ENCODE measurements at places on chromosomes 2 and 18.
A peak's percentile ranks its signal among the peaks of the same experiment; 100 is the strongest.

DNA sequence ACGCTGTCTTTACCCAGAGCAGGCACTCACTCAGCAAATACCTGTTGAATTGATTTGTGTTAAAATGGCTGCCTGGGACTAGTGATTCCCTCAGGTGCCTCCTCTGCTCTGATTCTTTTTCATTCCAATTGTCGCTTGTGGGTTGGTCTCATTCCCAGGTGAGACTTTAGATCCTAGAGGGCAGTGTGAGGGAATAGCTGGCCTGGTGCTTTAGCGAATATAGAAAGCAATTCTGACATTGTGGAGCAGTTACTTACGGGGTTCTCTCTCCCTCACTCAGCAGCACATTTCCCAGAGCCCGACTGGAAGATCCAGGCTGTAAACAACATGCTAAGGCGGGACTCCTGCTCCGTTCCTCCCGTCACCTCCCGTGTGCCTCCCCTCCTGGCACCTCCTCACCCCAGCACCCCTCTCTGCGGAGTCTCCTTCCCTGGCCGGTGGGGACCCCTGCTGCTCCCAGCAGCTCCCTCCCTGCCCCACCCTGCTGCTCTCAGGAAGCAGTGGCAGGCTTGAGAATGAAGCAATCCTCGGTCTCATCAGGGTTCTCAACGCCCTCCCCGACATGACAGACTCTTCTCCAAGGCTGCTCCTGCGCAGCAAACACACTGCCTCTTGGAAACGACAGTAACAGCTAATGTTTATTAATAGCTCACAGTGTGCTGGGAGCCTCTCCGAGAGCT, 26.9 kb downstream of the CELF4 start:
- DNase-seq, result no peak

DNA sequence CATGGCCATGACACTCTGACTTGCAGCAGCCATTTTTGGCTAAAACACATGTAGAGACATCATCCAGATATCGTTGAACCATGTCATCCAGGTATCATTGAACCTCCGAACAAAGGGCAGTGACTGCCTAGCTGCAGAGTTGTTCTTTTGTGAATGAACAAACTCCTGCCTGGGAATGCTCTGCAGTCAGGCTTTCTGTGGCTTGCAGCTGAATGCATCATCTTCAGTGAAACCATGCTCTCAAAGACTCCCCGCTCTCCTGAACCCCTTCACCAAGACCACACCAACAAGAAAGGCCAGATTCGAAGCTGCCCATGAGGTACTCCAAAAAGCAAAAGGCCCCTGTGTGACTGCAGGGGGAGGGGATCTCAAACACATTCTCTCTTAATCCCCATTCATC, 118.8 kb downstream of the ACTR3 start:
- DNase-seq, result no peak

DNA sequence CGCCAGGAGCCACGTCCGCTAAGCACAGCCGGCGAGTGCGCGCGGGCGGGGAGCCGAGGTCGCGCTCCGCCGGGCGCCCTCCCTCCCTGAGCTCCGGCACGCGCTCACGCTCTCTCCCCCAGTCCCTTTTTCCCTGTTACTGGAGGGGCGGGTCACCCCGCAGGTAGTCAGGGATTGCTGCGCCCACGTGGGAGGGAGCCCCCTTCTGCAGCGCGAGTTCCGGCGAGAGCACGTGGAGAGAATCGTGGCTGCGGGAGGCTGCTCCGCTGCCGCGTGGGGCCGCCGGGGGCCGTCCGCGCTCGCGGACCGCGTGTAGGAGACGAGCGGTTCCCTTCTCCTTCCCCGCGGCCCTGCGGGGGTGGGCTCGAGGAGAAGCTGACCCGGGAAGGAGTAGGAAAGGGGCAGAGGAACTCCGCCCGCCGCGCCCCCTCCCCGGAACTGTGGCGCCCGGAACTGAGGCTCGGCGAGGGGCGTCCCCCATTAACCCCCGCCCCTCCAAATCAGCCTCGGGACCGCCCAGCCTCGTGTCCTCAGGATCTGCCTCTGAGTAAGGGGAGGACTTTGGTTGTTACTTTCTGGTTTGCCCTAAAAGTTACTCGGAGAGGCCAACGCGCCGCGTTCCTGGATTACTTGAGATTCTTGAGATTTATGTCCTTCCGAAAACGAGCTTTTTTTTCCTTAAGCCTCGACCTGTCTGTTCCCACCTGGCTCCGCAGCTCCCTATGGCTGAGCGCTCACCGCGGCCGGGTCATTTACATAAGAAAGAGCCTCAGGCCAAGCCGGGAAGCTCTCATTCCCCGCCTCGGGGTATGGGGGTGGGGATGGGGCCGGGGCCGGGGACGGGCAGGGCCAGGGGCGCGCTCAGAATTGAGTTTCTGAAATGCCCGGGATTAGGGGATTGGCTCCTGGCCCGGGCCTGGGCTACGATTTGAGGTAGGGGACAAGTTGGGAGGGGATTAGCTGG, 1.1 kb downstream of the HK2 start:
- peak; percentile 13 for DNase-seq

DNA sequence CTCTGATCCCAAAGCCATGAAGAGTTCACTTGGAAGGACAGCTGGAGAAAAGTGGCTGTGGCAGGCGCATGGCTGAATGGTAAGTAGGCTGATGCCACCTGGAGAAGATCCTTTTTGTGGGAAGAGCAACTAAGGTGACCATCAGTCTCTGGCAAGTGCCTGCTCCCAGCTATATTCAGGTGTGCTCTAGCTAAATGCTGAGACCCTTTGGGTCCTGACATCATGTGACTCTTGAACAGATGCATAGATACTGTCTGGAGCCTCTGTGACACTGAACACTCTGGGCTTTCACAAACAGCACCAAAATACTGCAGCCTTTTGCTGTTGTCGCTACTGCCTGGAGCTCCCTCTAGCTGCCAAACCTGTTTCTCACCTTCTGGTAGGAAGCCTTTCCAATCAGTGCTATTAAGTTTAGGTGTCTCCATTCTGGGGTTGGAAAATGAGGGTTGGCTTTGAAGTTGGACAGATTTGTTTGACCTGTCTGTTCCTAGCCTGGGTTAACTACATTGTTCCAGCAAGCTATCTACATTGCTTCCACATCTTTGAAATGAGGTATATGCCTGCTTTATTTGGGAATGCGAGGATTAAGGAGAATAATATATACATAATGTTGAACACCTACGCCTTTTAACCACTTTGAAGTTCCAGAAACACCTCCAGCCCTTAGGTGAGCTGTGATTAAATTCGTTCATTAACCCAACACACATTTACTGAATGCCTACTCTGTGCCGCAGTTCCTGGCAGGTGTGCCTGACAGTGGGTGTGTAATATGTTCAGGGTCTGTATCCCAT, 3.1 kb downstream of the EGR4 start:
- DNase-seq, result no peak

DNA sequence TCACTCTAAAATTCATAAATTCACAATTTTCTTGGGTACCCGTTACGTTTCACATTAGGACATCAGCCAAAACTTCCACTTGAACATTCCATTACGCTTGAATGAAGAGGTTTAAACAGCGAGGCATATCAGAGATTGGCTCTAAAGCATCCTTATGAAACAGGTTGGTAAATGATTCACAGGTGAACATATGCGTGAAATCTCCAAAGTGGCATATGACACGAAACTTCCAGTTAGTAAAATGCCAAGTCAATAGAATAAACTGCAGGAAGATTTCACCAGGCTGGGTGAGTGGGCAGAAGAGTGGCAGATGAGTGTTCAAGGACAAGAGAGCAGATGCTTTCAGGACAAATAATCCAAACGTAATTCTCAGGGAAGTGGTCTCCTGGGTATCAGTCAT, 33.9 kb upstream of the GLS start:
- no peak for DNase-seq

- DNase-seq, result no peak
These were observed 118.5 kb upstream of the HS6ST1 start for GRCh38 chr2:128437204-128437565.

DNA sequence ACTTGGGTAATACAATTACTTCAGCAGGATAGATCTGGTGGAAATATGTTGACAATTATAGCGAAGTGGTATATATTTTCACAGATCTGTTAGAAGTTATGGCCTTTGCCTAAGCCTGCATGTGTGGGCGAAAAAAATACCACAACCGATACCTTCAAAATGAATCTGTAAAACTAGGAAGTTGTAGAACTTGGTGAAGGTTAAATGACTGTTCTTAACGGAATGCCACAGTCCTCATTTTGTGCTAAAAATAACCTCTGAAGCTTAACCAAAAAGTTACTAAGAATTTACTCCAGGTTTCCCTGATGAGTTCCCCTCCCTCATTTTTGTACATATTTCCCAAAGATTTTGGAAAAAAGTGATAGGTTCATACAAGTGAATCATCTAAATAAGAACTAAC, 550.7 kb downstream of the THSD7B start:
- no peak for DNase-seq

- peak; percentile 25 for DNase-seq
These were observed 81.4 kb upstream of the GATA6 start for GRCh38 chr18:22088029-22088428.

- DNase-seq, result no peak
These were observed 842.2 kb upstream of the VRK2 start for GRCh38 chr2:57204364-57204763.

DNA sequence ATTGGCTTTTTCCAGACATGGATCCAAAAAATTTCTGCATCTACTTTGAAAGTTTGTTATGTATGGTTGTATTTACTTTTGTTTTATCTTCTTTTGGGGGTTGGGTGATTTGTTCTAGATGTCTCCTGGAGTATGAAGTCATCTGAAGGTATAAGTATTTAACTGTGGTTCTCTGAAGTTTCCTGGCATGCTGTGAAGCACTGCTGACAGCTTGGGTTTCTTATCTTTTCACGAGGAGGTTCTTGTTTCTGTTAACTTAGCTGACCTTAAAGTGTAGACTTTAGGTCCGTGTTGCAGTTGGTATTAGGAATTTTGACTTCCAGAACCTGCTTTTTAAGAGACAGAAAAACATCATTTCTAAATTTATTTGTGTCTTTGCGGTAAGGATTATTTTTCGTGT, 15.9 kb downstream of the GLS start:
- no peak for DNase-seq

GRCh38 chr18:26510337-26510736, 38.0 kb downstream of the KCTD1 start:
- no peak for DNase-seq

DNA sequence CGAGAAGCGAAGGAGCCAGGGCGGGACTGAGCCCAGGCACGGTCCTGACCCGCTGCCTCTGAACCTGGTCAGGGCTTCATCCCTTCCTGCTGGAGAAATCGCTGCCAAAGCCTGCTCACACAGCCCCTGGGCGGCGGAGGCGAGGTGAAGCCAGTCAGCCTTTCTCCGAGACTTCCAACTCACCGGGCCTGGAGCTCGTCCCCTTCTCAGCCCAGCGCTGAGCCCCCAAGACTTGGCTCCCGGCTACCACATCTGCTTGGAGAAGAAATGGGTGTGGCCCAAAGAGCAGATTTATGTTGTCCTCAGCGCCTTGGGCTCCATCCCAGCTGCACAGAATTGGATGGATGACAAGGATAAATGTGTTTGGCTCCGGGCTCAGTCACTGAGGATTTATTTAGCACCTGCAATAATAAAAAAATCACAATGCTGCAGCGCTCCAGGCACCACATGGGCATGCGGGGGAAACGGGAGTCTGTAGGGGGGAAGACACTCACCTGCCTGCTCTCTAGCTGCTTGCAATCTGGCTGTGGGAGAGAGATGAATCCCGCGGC, 64.9 kb downstream of the ACTR2 start:
- no peak for DNase-seq

GRCh38 chr2:53575721-53576124, 191.9 kb upstream of the CHAC2 start:
- peak; percentile 13 for DNase-seq

GRCh38 chr2:89850881-89851582, 1159.6 kb downstream of the RPIA start:
- DNase-seq, result no peak

- DNase-seq, result no peak
These were observed 479.1 kb upstream of the RAB12 start for GRCh38 chr18:8130096-8130495.

GRCh38 chr2:70957798-70958197, 20.6 kb upstream of the ANKRD53 start:
- DNase-seq, result no peak

GRCh38 chr2:27262379-27263286, at the start of gene SLC30A3:
Gene SLC30A3, minus strand, starts transcription at chr2:27263047. Its CDS starts 141 bp downstream, at chr2:27262906.
- peak; percentile 68 for DNase-seq

DNA sequence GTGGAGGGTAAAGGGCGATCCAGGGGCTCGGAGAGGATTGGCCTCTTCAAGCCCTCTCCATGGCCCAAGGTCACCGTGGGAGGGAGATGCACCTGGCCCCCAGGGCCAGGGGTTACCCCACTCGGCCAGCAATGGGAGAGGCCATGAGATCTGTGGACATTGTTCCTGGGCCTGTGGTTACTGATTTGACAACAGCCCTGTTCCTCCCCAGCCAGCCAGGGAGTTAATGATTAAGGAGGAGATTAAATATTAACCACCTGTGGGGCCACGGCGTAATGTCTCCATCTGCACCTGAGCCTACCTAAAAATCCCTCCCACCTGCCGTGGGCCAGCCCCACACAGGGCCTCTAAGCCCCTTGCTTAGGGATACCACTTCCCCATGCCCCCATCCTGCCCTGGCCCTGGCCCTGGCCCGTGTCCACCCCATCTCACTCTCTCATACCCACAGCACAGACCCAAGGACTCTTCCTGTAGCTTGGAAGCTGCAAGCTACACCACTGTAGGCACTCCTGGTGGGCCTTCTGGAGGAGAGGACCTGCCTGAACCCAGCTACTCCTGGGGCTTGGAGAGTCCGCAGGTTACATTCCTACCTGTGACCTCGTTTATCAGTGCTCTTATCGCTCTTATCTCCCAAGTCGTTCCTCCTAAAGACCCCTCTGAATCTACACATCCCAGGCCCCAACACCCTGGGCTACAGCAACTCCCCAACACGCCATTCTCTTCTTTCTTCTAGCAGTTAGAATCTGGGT, 32.1 kb downstream of the ZFP36L2 start:
- no peak for DNase-seq

DNA sequence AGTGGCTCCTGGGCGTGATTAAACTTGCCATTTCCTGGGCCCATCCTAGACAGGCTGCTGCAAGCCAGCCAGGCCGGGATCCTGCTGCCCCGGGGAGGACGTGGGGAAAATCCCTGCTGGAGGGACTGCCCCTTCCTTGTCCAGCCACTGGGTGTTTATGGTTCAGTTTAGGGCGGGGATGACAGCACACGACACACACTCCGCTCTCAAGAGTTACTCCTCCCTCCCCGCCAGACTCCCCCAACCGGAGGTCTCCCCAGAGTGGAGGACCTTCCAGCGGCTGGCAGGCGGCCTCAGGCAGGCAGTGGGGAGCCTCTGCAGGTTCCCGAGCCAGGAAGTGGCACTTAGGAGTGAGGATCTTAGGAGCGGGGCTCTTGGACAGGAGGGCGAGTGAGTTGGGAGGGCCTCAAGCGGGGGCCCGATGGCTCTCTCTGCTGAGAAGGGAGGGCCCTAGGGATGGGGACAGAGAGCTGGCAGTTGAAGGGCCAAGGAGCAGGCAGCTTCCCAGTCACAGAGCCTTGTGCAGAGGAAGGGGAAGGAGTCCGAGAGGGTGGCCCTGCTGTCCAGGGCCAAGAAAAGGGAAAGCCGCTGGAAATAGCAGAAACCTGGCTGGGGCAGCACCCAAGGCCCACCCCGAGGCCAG, 5.7 kb upstream of the GPR35 start:
- DNase-seq, result no peak
